Bronchus fibroblast of lung (primary cell): ENCODE measurements at places on chromosomes 5 and 9. TPM values are rescaled to one million over a fixed set of nuclear protein-coding genes. Genes with fewer than 3 reads are reported as not detected.

COL23A1 gene
- not detected in 2 replicates for total RNA-seq

AJM1 gene
- 0.45 and 1.3 TPM in 2 replicates for total RNA-seq

SWI5 gene
- 44.6 and 49.2 TPM in 2 replicates for total RNA-seq

ANGPTL2 gene
- 4.6 and 4.9 TPM in 2 replicates for total RNA-seq
